ENCODE measurements at places on chromosomes 2 and 18. TPM values are rescaled to one million over a fixed set of nuclear protein-coding genes. Genes with fewer than 3 reads are reported as not detected.

GRCh38 chr18:26460449-26461091, 87.8 kb downstream of the KCTD1 start:
- no peaks in the 10 kb centered on the region for H3K36me3 ChIP-seq
- H3K4me3 ChIP-seq: no peak overlapping the region
- no peaks in the 10 kb centered on the region for H3K27me3 ChIP-seq
- DNase-seq: no peak

PLEK gene
- 2.3 TPM for total RNA-seq

DNA sequence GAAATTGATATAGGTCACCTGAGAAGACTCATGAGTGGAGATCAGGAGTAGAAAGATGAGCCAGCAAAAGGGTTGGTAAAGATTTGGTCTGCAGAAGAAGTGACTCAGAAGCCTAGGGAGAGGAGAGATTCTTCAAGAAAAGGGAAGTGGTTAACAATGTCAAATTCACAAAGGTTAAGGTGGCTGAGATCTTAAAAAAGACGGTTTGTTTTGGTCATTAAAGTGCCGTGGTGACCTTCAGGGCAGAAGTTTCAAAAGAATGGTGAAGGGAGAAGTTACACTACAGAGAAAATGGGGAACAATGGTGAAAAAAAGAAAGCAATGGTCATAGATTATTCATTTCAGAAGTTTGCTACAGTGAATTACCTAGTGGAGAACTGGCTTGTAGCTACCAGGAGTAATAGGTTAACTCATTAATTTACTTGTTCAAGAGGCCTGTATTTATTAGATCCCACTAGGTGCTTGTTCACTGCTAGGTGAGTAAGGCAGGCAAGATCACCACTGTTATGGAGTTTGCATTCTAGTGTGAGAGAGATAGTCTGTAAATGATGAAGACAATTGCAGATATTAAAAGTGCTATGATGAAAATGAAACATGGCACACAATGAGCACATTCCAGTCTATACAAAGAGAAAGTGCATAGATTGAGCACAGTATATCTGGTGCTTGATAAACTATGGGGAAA, 43.0 kb downstream of the FBXO48 start:
- DNase-seq: no peak
- no peak overlapping the region for H3K27ac ChIP-seq
- H3K4me1 ChIP-seq: peaks cover 5% of the 10 kb centered on the region
- no peaks in the 10 kb centered on the region for H3K27me3 ChIP-seq
- H3K36me3 ChIP-seq: no peaks in the 10 kb centered on the region
- no peak overlapping the region for H3K4me3 ChIP-seq

DNA sequence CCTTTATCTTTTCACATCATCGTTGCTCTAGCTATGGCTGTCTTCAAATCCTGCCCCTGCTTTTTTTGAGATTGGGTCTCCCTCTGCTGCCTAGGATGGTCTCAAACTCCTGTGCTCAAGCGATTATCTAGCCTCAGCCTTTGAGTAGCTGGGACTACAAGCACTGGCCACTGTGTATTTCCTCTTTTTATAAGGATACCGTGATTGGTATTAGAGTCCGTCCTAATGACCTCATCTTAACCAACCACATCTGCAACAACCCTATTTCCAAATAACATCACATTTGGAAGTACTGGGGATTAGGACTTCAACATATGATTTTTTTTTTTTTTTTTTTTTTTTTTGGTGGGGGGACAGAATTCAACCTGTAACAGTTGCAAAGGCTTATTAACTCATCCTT, 9.1 kb downstream of the RESP18 start:
- no peak overlapping the region for H3K4me3 ChIP-seq
- H3K27me3 ChIP-seq: peaks cover 9% of the 10 kb centered on the region
- H3K27ac ChIP-seq: no peak overlapping the region

DNA sequence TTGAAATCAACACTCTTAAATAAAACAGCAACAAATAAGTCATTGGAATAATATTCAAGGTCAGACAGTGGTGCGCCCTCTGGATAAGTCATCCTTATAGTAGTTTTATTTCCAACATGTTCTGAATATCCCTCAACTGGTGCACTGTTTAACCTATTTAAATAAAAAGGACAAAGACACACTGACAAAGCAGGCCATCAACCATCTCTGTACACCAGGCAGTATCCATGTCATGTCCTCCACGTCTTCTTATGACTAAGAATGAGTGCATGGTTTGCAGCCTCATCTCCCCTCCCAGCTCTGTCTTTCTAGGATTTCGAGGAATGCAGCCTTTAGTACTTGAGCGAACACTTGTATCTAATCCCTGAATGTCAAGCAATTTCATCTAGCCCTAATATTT, 42.4 kb downstream of the ST3GAL5 start:
- H3K36me3 ChIP-seq: peaks cover 45% of the 10 kb centered on the region
- H3K27me3 ChIP-seq: no peaks in the 10 kb centered on the region
- H3K4me3 ChIP-seq: no peak overlapping the region

- no peak overlapping the region for H3K27ac ChIP-seq
- no peaks in the 10 kb centered on the region for H3K27me3 ChIP-seq
- no peak for DNase-seq
- H3K4me3 ChIP-seq: no peak overlapping the region
- H3K4me1 ChIP-seq: no peaks in the 10 kb centered on the region
These were observed 19.5 kb upstream of the ERCC3 start for GRCh38 chr2:127313406-127313805.

CABLES1 gene
- total RNA-seq: 11.8 TPM

All from activated naive CD8-positive, alpha-beta T cell treated with anti-CD3 and anti-CD28 coated beads for 36 hours (primary cell).